Vein endothelial cell (primary cell): ENCODE measurements at places on chromosomes 4 and X. TPM values are rescaled to one million over a fixed set of nuclear protein-coding genes. Genes with fewer than 3 reads are reported as not detected.

HS6ST2 gene
- 2.0 and 3.8 TPM in 2 replicates for total RNA-seq

ZNF595 gene
- total RNA-seq = 18.4 and 19.6 TPM in 2 replicates

RIBC1 gene
- total RNA-seq = 0.19 TPM in 1 of 2 replicates, not detected in the other

SYNPO2 gene
- total RNA-seq = 0.19 and 0.65 TPM in 2 replicates

MPP1 gene
- 25.8 and 37.1 TPM in 2 replicates for total RNA-seq

FBXW7 gene
- total RNA-seq = 63.0 and 67.5 TPM in 2 replicates

MAGEA6 gene
- total RNA-seq = not detected in 2 replicates

HTN1 gene
- not detected in 2 replicates for total RNA-seq

CXCL9 gene
- not detected in 2 replicates for total RNA-seq

CFAP47 gene
- total RNA-seq = under 0.01 TPM in 1 of 2 replicates, not detected in the other

BCAP31 gene
- total RNA-seq = 245 and 312 TPM in 2 replicates

SUPT20HL1 gene
- total RNA-seq = not detected in 2 replicates

OPRPN gene
- total RNA-seq = not detected in 2 replicates
